ENCODE measurements at places on chromosomes 1 and 21.
A peak's percentile ranks its signal among the peaks of the same experiment; 100 is the strongest.

DNA sequence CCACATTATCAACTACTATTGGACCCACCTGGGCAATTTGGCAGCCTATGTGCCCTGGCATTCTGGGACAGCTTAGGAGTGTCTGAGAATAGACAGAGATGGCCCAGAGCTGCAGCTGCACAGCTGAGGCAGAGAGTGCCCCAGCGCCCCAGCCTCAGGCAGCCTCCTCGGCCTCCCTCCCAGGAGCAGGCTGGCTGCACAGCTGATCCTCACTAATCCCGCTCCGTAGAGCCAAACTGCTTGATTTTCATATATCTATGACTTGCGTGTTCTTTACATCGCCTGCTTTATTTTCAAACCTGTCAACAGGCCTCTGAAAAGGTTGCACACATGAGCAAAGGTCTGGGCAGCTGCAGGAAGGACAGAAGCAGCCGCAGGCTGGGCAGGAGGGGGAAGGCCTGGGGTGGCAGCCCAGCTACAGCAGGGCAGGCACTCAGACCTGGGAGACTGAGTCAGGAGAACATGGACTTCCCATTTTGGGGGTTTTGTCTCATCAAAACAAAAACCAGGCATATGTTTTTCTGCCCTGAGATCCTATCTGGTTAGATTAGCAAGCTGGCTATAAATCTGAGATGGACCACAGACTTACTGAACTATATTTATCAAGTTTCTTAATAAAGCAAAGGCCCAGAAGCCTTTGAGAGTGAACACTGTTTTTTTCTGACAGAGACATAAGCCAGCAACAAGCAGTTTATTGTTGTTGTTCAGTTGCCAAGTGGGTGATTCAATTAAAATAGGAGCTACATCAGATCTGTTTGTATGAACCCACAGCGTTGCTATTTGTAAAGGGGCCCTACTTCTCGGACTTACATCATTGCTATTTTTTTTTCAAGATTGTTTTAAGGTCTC lies 301.8 kb upstream of the DUSP10 start:
- peak; percentile 97 for DNase-seq

DNA sequence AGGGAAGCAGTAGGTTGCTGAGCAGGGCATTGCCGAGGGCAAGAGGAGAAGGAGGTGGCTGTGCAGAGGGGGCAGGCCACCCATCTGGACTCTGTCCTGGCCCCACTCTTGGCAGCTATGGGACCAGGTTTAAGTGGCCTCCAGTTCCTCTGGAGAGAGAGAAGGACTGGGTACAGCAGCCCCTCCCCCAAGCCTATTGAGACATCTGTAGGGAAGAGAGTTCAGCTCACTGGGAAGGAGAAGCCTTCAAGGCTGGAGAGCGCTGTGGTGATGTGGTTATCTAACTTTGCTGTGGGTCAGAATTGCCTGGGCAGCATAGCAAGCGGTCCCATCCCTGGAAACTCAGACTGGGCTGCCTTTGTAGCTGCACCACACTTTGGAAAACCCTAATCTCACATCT lies 93.9 kb downstream of the KCNJ15 start:
- DNase-seq = no peak

- no peak for DNase-seq
Observed at GRCh38 chr1:25817840-25818501, 1.8 kb upstream of the MTFR1L start.

DNA sequence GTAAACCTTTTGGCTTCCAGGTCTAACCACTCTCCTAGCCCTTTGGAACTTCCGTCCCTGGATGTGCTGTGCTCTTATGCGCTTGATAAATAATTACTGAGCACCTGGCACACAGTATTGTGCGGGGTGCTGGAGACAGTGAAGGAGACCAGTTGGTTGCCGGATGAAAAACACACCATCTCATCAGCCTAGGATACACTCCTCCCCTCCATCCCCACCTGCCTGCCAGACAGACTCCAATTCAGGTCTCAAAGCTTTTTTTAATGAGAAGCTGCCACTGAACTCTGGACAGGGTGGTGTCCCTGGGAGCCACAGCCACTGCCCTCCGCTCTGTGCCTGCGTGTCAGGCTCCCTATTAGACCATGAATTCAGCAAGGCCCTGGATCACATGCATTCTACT lies 9.2 kb downstream of the GNB1 start:
- DNase-seq = no peak

- DNase-seq = peak; percentile 61
Observed at GRCh38 chr1:33470495-33471012, 1.9 kb upstream of the ZSCAN20 start.

GRCh38 chr1:227225715-227226346 lies 92.5 kb downstream of the CDC42BPA start:
- peak; percentile 79 for DNase-seq

- DNase-seq = no peak
Observed at GRCh38 chr1:154968731-154969130, 1.8 kb downstream of the SHC1 start.

- DNase-seq = no peak
Observed at GRCh38 chr1:38962560-38962959, 20.9 kb upstream of the RHBDL2 start.

- DNase-seq = peak; percentile 96
Observed at GRCh38 chr1:224626042-224626441, 9.9 kb downstream of the CNIH3 start.

GRCh38 chr21:15134701-15135470 lies 70.1 kb upstream of the NRIP1 start:
- DNase-seq = no peak

GRCh38 chr21:18117176-18117575 lies 127.5 kb upstream of the CHODL start:
- no peak for DNase-seq
